Fibroblast of pulmonary artery (primary cell): ENCODE measurements at places on chromosomes 3 and 15.
A peak's percentile ranks its signal among the peaks of the same experiment; 100 is the strongest.

DNA sequence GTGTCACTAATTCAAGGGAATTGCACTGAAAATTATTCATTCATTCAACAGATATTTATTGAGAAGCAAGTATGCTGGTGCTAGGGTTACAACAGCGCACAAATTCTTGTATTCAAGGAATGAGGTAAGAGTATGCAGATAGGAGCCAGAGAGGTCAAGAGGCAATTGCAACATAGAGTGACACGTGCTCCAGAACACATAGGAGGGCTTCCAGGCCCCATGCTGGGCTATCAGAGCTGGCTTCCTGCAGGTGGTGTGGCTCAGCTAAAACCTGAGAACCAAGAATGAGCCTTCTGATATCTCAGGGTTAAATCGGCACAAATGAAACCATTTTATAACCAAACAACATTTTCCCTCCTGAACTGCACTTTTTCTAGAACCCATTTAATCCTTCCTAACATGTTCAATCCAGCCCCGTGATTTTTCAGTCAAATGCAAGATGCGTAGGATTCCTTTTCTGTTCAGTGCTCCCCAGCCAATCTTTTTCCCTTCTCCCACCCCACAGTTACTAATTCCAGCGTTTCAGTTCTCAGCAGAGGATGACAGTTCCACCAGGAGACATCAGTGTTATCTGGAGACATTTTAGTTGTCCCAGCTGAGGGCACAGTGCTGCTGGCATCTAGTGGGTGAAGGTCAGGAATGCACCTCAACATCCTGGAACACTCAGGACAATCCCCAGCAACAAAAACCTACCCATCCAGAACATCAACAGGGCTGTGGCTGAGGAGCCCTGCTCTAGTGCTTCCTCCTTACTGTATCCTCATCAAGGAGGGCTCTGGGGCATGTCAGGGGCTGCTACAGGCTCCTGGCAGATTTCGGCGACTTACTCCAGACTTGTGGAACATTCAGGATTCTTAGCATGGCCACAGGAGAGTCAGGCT is 13.1 kb downstream of the CCR5AS start:
- peak; percentile 74 for DNase-seq

- no peak for DNase-seq
Observed at GRCh38 chr3:66620296-66620695, 119.5 kb upstream of the LRIG1 start.

DNA sequence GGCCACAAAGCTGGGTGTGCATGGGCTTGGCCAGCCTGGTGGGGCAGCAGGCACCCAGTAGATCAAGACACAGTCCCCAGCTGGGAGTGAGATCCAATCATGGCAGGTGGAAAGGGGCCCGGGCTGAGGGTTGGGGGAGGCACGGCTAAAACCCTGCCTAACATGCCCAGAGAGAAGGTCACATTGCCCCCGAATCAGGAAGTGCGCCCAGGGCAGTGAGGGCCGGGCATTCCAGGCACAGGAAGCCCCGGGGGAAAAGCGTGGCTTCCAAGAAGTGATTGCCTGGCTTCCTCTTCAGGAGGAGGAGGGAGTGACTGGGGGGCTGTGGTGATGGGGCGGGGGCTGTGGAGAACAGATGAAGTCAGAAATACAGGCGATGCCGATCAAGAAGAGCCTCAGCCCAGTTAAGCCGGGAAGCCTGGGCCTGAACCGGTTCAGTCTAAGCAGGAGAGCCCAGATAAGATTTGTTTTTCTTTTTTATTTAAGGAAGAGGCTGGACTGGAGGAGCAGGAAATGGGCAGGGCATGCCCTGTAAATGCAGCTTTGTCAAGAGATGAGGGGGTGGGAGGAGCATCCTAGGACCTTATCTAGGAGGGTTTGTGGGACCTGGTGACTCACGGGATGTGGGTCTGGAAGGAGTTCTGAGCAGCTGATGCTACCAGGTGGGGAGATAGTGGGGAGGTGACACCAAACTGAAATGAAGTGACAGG is 83.9 kb downstream of the CHSY1 start:
- peak; percentile 95 for DNase-seq

DNA sequence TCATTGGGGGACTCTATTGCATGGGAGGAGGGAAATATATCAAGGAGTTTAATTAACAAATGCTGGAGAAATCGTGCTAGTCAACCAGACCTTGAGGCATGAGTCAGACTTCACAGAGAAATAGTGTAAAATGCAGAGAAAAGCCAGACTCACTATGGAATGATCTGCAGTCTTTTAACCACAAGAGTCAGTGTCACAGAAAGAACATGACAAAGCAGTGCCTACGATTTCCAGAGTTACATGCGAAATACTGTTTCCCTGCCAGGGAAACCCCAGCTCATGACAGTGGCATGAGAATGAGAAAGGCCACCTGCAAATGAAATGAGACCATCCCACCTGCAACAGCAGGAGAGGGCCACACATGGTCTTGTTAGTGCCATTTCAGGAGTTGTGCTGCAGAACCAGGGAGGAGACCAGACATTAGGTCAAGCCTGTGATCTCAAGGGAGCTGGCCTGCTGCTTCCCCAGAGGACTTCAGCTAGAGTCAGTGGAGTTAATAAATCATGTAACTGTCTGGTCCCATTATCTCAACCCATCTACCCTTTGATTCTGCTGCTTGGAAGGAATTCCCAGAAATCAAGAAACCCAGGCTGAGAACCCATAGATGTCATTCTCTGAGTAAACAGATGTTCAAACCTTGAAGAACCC is 79.0 kb downstream of the ERC2 start:
- DNase-seq = no peak

GRCh38 chr3:71152892-71153265 is 430.6 kb downstream of the FOXP1 start:
- no peak for DNase-seq
